Activated naive CD8-positive, alpha-beta T cell treated with anti-CD3 and anti-CD28 coated beads, Interleukin-2, amount 50 U/mL, for 24 hours (primary cell): ENCODE measurements at places on chromosomes 11 and 22.

- peaks cover 2% of the 10 kb centered on the region for H3K27me3 ChIP-seq
- peak overlapping the region; percentile 63 for H3K27ac ChIP-seq
- DNase-seq = no peak
- peak overlapping the region; percentile 74 for H3K4me3 ChIP-seq
- H3K36me3 ChIP-seq = no peaks in the 10 kb centered on the region
Measured at GRCh38 chr11:13207665-13208594, 69.7 kb upstream of the BMAL1 start.

DNA sequence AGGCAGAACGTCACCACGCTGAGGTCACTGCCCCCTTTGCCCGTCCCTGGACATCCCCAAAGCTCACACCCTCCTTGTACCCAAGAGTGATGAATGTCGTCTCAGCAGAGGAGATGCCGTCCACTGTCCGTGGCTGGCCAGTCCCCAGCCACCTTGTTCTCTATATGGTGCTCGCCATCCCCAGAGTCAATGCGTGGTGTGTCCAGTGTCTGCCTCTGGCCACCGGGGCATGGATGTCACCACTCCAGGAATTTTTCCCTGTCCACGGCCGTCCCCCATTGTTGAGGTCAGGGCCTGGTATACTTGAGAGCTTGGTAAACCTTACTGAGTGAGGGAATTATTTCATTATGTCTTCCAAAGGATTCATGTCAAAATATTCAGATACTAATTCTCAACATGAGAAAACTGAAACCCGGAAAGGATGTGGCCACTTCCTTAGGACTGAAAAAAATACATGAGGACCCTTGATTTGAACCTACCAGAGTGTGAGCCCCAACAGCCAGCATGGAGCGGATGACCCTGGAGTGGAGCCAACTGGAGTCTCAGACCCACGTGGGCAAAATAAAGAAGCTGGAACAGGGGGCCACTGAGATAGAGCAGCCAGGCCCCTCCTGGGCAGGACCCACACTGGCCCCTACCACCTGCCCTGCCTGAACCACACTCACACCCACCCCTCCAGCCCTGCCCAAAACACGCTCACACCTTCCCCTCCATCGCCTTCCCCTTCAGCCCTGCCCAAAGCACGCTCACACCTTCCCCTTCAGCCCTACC lies 376.4 kb downstream of the BRD1 start:
- H3K4me1 ChIP-seq = peaks cover 4% of the 10 kb centered on the region
- H3K27ac ChIP-seq = no peak overlapping the region
- H3K27me3 ChIP-seq = peaks cover 39% of the 10 kb centered on the region
- no peak for DNase-seq
- no peak overlapping the region for H3K4me3 ChIP-seq

DNA sequence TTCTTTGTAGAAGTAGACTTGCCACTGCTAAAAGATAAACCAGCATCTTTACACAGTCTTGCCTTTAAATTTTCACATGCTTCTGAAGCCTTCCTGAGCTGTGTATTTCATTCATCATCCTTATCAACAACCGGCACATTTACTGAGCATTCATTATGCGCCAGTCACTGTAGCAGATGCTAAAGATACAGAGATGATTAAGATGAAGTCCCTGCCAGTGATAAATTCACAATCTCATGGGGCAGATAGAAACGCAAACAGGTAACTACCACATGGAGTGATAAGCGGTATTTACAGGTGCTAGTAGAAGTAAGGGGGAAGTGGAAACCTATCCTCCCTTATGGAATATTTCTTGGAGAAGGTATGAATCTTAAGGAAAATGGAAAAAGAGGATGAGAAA lies 67.2 kb downstream of the PRCP start:
- H3K36me3 ChIP-seq = peaks cover 38% of the 10 kb centered on the region
- no peaks in the 10 kb centered on the region for H3K4me1 ChIP-seq
- no peak overlapping the region for H3K4me3 ChIP-seq
- no peak overlapping the region for H3K27ac ChIP-seq

- peaks cover 3% of the 10 kb centered on the region for H3K27me3 ChIP-seq
- peaks cover 1% of the 10 kb centered on the region for H3K4me1 ChIP-seq
- H3K36me3 ChIP-seq = no peaks in the 10 kb centered on the region
- no peak overlapping the region for H3K27ac ChIP-seq
- H3K4me3 ChIP-seq = no peak overlapping the region
- DNase-seq = no peak
Measured at GRCh38 chr11:128949791-128950454, 7.3 kb upstream of the TP53AIP1 start.

DNA sequence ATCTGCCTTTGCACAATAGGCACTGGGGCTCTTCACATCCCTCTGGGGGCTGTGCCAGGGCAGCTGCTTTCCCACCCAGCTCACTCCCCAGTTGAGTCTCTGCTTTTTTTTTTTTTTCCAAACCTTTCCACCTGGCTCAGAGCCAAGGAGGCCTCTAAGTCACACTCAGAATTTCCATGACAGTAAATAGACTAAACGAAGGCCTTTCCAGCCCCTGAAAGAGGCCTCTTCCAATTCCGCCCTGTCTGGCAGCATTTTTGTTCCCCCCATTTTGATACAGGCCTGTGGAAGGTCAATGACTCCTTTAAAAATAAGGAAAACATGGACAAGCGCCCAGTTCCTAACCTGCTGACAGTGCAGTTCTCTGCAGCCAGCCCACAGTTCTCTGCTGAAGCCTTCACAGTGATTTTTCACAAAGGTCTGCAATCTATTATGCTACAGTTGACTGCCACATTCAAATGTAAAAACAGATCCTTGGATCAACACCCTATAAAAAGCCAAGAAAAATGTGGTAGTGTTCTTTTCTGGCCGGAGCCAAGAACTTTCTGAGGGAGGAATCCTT lies 107.5 kb upstream of the SESN3 start:
- DNase-seq = no peak
- no peaks in the 10 kb centered on the region for H3K36me3 ChIP-seq
- no peak overlapping the region for H3K4me3 ChIP-seq
- H3K27ac ChIP-seq = no peak overlapping the region

DNA sequence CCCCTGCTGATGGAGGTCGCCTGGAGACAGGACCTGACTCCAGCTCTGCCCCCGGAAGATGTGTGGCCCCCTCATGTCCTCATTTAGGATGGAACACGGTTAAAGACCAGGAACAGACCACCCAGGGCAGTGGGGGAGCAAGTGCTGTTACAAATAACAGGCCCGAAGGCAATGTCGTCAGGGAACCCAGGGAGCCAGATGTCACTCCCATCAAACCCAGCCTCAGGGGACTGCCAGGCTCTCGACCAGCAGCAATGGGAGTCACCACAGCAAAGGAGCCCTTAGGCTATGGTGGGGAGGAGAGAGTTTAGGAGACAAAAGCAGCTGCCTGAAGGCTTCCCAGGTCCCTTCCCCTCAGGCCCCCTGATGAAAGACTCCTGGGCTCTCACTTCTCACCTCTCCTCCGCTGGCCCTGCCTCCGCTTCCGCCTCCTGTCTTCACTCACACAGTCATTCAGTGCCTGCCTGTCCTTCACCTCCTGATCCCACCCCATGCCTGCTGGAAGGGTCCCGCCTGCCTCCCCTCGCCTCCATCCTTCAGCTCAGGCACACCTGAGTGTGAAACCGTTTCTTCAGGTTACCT lies 4.4 kb downstream of the RPS19BP1 start:
- no peaks in the 10 kb centered on the region for H3K27me3 ChIP-seq
- H3K36me3 ChIP-seq = peaks cover 56% of the 10 kb centered on the region
- H3K4me1 ChIP-seq = peaks cover 83% of the 10 kb centered on the region

DNA sequence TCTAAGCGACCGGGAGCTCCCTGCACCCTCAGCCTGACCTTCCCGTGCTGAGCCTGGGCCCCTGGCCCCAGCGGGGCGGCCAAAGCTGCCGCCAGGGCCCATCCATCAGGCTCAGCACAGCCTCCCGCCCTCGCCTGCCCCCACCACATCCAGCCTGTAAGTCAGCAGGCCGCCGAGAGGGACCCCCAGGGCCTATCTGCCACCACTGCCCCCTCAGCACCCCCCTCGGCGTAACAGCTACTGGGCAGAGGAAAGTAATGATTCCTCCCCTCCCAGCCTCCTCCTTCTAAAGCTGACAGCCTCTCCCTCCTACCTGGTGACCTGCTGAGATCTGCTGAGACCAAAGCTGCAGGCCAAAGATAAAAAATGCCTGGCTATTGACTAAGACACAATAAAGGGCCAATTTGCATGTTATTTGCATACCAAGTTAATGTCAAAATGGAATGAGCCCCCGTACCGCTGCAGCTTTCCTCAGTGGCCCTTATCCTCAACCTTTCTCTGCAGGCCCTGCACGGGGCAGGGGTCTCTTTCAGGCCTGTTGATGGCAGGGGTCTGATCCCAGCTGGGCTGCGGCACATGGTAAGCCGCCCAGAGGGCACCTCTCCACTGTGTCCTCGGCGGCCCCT lies 51.6 kb downstream of the RPUSD4 start:
- no peak overlapping the region for H3K27ac ChIP-seq
- H3K4me3 ChIP-seq = no peak overlapping the region
- no peaks in the 10 kb centered on the region for H3K4me1 ChIP-seq
